ENCODE measurements at places on chromosomes 13 and 19.

- DNase-seq, result no peak
Measured at GRCh38 chr19:46721269-46722003, 4.5 kb upstream of the PRKD2 start.

- peak; percentile 92 for DNase-seq
Measured at GRCh38 chr19:13181747-13182388, 31.7 kb downstream of the IER2 start.

GRCh38 chr13:110662091-110662490, 43.8 kb downstream of the CARS2 start:
- no peak for DNase-seq

DNA sequence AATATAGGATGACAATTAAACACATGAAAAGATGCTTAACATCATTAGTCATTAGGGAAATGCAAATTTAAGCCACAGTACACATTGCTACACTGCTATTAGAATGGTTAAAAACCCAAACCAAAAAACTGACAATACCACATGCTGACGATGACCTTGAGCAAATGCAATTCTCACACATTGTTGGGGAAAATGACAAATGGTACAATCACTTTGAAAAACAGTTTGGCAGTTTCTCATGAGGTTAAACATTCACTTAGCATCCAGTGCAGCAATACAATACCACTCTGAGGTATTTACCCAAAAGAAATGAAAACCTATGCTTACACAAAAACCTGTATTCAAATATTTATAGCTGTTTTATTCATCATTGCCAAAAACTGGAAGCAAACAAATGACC, 11.3 kb downstream of the FLT3 start:
- DNase-seq, result no peak

GRCh38 chr13:93450191-93450621, 223.6 kb downstream of the GPC6 start:
- no peak for DNase-seq

- no peak for DNase-seq
Measured at GRCh38 chr19:14048443-14049153, 13.3 kb downstream of the PALM3 start.

DNA sequence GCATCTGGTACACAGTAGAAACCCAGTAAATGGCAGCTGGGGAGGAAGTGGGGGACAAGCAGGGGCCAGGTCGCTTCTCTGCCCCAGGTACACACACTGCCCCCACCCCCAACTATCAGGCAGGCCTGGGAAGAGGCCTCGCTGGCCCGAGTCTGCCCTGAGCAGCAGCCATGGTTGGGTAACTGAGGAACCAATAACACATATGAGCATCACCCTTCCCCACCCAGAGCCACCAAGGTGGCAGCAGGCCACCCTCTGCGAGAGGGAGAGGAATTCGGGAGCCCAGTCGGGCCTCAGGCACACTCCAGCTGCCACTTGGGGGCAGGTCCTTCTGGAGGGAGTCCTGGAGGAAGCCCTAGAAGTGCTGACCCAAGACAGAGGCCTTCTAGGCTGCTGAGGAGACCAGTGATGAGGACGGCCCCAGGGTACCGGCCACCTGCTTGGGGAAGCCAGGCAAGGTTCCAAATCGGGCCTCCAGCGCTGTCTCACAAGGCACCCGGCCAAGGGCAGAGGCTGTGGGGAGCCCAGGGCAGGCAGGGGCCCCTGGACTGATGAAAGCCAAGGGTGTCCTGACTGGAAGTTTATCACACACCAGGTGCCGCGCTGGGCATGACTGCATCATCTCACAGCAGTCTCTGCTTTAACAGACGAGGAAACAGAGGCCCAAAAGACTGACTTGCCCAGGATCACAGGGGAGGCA, 14.0 kb upstream of the KPTN start:
- DNase-seq, result no peak

DNA sequence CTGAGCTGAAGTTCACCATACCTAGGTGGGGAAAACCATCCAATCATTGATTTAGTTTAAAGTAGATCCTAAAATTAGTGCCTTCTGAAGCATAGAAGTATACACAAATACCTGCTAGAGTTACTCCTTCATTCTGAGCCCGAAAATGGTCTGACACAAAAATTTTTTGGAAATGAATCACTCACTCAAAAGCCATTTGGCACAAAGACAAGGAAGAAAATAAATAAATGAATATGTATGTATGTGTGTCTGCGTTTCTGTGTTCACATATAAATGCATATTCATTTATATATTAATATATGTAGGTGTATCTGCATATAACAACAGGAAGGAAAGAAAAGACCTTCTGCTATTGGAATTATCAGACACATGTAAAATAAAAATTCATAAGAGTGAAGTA, 614.4 kb upstream of the PCDH9 start:
- no peak for DNase-seq

DNA sequence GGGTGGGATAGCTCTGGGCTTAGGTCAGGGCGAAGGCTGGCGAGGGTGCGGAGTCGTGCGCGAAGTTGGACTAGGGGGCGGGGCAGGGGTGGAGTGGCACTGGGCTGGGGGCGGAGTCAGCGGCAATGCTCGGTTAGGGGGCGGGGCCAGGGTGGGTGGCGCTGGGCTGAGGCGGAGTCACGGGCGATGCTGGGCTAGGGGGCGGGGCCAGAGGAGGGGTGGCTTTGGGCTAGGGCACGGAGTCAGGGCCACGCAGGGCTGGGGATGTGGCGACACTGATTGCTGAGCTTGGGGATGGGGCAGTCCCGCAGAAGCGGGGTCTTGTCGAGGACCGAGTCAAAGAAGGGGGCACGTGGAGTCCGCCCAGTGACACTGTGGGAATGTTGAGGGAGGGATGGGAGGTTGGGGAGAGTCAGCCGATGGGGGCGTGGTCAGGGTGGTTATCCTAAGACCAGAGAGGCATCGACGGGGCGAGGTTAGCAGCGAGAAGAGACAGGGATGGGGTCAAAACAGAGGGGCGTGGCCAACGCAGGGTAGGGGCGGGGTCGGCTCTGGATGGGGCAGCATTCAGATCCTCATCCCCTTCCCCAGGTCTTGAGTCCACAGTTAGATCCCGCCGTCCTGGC, 8.7 kb downstream of the HOMER3 start:
- DNase-seq, result peak; percentile 42

- peak; percentile 19 for DNase-seq
Measured at GRCh38 chr13:29817604-29818378, 32.6 kb downstream of the UBL3 start.

DNA sequence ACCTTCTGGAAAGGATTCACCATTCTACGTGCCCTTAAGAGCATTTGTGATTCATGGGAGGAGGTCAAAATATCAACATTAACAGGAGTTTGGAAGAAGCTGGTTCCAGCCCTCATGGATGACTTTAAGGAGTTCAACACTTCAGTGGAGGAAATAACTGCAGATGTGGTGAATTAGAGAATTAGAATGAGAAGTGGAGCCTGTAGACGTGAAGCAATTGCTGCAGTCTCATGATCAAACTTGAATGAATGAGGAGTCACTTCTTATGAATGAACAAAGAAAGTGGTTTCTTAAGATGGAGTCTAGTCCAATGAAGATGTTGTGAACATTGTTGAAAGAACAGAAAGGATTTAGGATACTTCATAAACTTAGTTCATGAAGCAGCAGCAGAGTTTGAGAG, 129.1 kb downstream of the TNFRSF19 start:
- no peak for DNase-seq

DNA sequence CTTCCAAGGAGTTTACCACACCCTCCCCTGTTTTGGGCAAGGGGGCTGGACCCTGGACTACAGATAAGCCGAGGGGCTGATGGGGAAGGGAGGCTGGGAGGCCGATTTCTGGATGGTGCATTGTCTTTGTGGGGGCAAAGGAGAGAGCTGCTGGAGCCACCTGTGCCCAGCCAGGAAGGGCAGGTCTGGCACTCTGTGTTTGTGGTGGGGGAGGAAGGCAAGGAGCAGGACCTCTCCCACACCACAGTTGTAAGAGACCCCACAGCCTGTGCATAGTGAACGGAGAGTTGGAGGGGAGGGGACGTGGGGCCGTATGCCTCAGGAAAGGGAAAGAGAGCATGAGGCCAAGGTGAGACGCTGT, 16.0 kb upstream of the PRR19 start:
- no peak for DNase-seq

GRCh38 chr13:91661692-91662490, 263.5 kb downstream of the GPC5 start:
- DNase-seq, result no peak
